NCI-H2081 (cell line): ENCODE measurements at places on chromosomes 1 and 21.

DNA sequence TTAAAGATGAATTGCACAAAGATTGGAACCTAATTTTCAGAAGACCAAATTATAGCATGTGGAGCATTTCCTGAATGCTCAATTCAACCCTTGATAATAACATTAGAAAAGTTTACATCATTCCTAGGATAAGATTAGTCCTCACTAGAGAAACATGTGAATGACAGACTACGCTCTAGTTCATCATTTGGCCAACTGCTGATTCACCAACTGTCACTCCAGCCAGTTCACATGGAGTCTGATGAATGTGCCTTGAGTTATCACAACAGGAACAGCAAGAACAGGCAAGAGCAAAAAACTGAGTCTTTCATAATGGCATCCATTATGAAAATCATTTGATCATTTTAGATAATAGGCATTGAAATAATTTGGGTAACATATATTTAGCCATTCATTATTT lies 415.9 kb downstream of the PTPRC start:
- no peak for DNase-seq

GRCh38 chr1:160161965-160162705 lies 10.7 kb downstream of the ATP1A4 start:
- DNase-seq: no peak

DNA sequence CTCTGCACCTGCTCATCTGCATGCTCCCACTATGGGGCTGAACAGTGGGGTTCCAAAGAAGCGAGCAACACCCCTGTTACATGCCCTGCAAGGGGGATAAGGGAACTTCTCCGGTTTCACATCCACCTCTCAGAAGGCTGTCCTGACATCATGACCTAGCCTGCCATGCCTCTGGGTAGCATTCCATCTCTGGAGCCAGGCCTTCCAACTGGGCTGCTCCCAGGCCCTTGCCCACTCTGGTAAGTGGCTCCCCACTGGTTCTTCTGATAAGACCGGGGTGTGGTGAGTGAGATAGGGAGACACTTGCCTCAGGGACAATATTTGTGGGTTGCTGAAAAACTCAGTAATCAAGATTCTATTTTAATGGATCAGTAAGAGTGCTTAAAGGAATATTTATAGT lies 57.8 kb downstream of the KCNJ15 start:
- no peak for DNase-seq

DNA sequence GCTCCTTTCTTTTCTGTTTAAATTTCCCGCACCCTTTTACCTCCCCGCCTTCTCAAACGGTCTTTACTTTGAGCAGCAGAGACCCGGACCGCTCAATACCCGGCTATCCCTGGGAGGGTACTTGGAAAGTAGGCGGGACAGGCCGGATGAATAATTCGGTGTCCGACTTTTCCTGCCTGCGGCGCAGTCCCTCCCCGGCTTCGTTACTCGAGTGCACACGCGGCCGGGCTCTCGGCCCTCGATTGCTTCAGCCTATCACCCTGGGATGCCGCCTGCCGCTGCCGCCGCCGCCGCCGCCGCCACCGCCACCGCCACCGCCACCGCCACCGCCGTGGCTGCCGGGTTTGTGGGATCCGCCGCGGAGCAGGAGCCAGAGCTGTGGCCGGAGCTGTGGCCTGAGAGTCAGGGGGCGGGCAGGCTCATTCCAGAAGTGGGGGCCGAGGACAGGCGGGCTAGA lies 382 bp upstream of the RASAL2 start:
- peak; percentile 96 for DNase-seq

- no peak for DNase-seq
Observed at GRCh38 chr21:36606983-36607325, 92.0 kb upstream of the SIM2 start.

GRCh38 chr1:84969489-84970250 lies 27.2 kb downstream of the MCOLN2 start:
- no peak for DNase-seq

DNA sequence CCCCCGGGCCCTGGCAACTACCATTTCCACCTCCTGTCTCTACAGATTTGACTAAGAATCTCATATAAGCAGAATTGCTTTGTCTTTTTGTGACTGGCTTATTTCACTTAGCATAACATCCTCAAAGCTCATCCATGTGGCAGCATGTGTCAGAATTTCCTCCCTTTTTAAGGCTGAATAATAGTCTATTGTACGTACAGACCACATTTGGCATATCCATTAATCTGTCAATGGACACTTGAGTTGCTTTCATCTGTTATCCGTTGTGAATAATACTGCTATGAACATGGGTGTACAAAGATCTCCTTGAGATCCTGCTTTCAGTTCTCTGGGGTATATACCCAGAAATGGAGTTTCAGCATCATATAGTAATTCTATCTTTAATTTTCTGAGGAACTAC lies 24.0 kb downstream of the SPATA21 start:
- no peak for DNase-seq

- DNase-seq: no peak
Observed at GRCh38 chr1:3653286-3653618, 936 bp downstream of the TP73 start.

- no peak for DNase-seq
Observed at GRCh38 chr1:183512450-183512849, 40.2 kb downstream of the SMG7 start.

GRCh38 chr1:154157520-154158306 lies 2.8 kb upstream of the NUP210L start:
- DNase-seq: no peak

GRCh38 chr1:8370905-8371315 lies 53.0 kb downstream of the SLC45A1 start:
- DNase-seq: no peak

DNA sequence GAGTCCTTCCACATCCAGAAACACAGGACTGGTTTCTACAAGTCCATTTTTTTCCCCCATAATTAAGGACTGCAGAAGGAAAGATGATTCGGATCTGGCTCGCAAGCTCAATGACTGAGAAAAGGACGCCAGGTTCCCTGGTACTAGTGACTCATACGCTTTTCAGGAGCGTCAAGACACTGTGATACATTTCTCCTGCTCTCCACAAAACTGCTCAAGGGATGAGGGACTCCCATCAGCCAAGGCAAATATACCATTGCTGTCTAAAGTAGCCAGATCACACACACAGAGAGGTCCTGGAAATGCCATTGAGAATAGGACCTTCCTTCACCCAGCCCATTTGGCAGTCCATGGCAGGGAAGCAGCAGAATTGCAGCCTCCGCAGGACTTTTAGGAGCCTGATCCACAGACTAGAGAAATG lies 253.6 kb upstream of the IRF2BP2 start:
- no peak for DNase-seq

DNA sequence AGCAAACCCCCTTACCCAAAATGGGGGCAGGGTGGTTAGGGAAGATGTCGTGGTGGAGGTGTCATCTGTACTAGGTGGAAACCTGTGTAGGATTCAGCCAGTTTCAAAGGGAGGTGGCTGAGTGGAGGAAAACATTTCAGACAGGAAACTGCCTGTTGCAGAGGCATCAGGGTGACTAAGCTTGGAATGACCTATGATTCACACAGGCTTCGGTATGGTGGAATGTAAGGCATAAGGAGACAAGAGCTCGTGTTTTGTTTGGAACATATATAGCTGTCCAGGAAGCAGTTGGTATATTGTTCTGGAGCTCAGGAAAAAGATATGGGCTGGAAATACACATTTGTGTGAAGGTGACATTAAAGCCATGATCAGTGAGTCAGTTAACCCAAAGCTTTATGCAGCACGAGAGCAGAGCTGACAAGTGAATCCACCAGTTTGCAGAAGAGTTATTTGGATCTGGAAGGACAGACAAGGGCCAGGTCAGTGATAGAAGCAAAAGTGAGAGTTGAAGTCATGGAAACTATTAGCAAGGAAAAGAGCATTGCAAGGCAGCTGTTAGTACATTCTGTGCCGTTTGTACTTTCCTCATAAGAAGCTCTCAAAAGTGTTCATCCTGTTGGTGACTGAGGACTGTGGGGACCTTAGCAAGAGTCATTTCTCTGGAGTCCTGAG lies 12.2 kb downstream of the UTP25 start:
- DNase-seq: no peak

- peak; percentile 44 for DNase-seq
Observed at GRCh38 chr1:184973272-184974055, 844 bp downstream of the NIBAN1 start.

GRCh38 chr1:180169640-180170195 lies 15.0 kb downstream of the QSOX1 start:
- DNase-seq: no peak

DNA sequence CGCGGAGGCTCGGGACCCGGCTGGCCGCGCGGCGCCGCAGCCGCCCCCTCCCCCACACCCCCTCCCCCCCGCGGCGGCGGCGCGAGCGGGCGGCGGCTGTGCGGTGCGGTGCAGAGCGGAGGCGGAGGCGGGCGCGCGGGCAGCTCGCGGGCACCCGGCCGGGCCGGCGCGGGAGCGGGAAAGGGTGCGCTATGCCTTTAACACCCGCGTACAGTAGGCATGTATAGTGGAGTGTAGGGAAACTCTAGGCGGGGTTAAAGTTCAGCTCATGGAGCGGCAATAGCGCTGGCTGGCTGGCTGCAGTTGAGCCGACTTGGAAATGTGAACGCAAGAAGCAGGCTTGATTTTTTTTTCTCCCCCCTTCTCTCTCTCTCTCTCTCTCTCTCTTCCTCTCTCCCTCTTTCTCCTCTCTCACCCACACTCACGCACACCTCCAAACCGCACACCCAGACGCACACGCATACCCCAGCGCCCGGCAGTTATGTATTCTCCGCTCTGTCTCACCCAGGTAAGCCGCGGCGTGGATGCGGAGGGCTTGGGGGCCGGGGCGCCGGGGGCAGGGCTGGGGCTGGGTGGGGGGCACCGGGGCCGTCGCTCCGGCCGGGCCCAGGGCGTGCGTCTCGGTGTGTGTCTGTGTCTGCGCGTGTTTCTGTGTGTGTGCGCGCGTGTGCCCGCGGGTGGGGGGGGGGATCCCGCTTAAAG lies at the start of gene NFIA:
Gene NFIA, plus strand, starts transcription at position 251 of the 702 bp plus-strand sequence.
- DNase-seq: peak; percentile 20

DNA sequence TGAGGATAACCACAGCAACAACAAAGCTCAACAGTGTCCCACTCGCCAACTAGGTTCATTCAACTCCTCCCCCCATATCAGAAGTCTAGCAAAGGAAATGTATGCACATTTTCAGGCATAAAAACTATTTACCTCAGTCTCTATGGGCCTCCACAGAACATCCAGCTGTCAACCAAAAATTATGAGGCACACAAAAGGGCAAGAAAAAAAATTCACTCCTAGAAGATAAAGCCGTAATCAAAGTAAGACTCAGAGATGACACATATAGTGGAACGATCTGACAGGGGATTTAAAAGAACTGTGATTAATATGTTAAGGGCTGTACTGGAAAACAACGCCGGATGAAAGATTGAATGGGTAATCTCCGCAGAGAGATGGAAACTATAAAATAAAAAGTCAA lies 158.7 kb downstream of the NTPCR start:
- DNase-seq: no peak

DNA sequence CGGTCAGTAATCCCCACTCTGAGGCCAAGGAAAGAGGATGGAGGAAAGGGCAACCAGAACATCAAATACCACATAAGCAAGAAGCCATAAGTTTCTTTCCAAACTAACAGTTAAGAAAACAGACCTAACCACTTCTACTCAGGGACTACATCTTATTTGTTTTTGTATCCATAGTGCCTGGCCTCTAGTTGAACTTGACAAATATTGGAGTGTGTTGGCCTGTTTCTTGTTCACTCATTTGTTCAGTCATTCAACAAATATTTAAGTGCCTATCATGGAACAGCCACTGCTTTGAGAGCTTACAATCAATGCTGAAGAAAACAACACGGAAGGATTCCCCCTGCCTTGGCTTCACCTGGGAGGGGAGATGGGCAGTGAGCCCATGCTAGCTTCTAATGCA lies 69.7 kb downstream of the ST6GALNAC3 start:
- DNase-seq: no peak

DNA sequence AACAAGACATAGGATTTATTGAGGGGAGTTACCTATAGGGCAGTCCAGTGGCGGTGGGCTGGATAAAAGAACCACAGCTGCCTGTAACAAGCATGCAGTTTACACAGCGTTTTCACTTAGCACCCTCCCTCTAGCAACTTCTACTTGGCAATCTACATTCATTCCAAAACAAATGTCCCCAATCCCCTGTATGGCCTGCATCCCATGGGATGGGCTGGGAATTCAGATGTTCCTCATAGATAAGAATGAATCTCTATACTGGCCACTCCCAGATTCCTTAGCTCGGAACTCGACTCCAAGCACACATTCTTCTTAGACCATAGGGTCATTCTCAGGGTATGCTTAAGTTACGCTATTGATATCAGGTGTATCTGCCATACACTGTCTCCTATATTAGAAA lies 33.3 kb downstream of the PCP4 start:
- DNase-seq: no peak

DNA sequence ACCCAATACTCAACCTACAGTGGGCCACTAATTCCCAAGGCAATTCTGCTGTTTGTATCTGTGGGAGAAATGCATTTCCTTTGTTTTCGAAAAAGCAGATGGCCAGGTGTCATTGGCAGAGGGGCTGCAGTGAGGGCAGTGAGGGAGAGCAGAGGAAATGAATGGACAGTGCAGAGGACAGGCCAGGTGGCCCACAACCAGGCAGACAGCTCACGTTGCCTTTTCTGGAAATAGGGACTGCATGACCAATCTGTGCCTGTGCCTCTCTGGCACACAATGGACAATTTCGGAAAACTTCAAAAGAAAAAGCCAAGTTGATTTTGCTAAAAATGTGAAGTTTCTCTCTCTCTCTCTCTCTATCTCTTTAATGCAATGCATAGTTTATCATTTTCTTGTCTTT lies 52.6 kb upstream of the ETS2 start:
- DNase-seq: no peak
